ENCODE measurements at places on chromosomes 6 and 20.

DNA sequence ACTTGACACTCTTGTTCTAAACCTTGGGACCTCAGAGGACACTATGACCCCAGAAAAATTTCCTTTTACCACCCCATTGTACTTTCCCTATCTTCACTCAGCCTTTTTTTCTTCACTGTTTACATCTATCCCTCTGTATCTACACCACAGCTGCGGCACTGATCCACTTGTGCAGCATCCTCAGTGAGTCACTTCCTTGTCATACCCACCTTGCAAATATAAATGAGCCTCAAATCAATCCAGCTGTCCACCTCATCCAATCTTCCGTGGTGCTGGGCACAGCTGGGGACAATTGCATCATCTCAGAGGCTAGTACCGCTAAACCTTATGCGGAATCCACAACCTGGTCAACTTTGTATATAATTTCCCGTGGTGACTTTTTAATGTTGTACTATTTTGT is 710.5 kb downstream of the QKI start:
- no peak for DNase-seq

GRCh38 chr6:161543684-161544309 is 269.9 kb upstream of the AGPAT4 start:
- DNase-seq, result no peak

DNA sequence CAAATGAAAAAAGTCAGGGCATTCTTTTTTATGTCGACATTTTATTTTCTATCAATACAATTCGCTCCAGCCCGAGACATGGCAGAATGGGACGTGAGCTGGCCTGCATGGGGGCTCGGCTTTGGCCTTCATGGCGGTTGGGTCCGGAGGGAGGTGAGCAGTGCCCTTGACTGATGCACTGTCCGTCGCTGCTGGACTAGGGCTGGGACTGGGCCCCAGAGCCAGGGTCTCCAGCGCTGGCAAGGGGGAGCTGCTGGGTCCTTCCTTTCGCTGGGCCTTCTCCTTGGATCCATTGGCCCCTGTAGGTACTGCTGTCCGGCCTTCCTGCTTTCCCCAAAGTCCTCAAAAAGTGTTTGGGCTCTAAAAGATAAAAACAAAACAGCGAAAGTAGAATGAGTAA is 124.6 kb downstream of the EDN3 start:
- DNase-seq, result no peak

- DNase-seq, result no peak
Observed at GRCh38 chr6:56062836-56063235, 184.5 kb downstream of the COL21A1 start.

DNA sequence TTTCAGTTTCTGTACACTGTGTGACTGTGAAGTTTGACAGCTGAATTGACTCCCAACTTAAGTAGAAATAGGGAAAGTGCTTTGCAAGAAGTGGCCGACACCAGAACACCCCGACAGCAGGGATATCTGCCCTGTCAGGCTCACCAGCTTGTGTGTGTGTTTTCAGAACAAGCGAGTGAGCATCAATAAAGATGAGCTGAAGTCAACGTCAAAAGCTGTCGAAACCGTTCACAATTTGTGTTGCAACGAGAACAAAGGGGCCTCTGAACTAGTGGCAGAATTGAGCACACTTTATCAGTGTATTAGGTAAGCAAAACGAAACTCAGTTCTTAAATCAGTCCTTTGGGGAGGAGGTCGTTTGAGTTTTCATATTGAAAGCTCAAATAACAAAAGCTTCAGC is 10.7 kb downstream of the NELFCD start:
- no peak for DNase-seq

DNA sequence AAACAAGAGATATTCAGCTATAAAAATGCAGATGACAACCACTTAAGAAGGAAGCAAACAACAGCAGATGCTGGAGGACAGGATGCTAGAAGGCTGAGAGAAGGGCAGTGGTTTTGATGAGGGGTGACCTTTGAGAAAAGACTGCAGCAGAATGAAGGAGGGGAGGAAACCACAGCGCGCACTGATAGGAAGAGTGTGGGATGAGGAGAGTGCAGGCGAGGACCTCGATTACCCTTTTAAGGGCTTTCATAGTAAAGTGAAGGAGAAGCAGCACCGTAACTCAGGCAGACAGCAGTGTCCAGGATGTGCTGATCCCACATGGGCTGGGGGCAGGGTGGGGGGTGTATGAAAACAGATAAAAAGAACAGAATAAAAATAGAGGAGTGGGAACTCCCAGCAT is 19.2 kb downstream of the ZBTB2 start:
- DNase-seq, result no peak

GRCh38 chr20:52652271-52652670 is 319.9 kb upstream of the TSHZ2 start:
- no peak for DNase-seq

DNA sequence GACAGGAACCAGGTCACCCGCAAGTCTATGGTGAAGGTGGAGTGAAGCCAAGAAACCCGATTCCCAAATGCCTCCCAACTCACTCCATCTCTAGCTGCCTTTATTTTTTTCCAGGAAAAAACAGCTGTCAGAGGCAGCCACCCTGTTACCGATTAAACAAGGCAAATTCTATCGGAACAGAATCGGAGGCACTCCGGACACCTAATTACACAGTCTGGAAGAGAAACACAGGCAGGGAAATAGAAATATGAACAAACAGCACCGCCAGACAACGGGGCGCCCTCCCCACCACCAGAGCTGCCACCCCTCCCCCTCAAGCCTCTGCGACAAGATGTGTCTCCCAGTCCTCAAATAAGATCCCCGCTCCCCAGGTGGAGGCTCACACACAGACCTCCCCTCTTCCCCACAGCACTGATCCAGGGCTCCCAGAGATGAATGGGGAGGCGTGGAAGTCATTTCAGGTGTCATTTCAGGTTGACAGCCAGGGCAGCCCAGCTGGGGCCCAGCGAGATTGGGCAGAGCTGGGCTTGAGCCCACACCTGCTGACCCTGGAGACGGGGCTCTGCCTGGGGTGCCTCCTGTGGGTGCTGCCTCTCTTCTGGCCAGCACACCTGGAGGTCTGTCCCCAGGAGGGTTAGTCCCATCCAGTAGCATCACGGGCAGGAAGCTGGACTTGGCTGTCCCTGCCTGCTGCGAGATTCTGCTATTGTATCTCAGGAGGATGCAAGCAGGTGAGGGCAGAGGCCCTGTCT is 19.8 kb upstream of the VSTM2L start:
- no peak for DNase-seq

GRCh38 chr20:61599541-61599992 is 347.5 kb downstream of the CDH4 start:
- DNase-seq, result no peak

GRCh38 chr20:19778404-19778803 is 20.3 kb downstream of the RIN2 start:
- DNase-seq, result no peak

DNA sequence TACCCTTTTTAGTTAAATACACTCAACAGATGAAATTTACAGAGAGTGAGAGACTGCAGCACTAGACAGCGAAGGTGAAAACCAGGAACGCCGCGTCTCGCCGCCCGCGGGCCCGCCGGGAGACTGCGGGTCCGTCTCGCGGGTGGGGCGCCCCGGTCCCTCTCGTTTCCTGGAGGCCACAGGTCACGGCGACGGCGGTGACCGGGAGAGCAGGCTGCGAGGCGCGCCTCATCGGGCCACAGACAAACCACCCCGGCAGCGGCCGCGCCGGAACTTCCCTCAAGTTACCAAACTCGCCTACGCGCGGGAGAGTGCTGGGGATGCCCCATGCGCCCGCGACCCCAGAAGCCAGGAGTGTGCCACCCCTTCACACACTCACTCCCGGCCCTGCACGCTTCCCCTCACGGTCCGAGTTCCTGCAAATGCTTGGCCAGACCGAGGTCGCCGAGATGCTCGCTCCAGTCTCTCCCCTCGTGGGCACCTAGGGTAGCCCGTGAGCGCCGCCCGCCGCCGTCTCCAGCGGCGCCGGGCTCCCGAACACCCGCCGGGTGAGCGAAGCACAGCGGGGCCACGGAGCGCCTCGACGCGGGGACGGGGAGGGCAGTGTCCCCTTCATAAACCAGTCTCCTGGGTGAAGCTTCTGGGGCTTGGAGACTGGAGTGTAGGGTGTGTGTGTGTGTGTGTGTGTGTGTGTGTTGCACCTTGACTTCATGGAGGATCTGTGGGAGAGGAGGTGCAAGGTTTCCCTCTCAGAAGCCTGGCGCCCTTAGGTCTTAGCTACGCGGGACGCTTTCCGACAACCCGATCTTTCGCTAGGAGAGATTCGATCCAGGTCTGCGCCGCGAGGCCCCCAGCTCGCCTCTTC is 1.4 kb downstream of the BACH2 start:
- peak; percentile 31 for DNase-seq

- DNase-seq, result no peak
Observed at GRCh38 chr6:88840796-88841539, 122.5 kb downstream of the RNGTT start.

GRCh38 chr6:79436241-79436640 is 101.0 kb downstream of the LCA5 start:
- DNase-seq, result no peak

- no peak for DNase-seq
Observed at GRCh38 chr20:10077081-10077471, 42.3 kb downstream of the ANKEF1 start.

DNA sequence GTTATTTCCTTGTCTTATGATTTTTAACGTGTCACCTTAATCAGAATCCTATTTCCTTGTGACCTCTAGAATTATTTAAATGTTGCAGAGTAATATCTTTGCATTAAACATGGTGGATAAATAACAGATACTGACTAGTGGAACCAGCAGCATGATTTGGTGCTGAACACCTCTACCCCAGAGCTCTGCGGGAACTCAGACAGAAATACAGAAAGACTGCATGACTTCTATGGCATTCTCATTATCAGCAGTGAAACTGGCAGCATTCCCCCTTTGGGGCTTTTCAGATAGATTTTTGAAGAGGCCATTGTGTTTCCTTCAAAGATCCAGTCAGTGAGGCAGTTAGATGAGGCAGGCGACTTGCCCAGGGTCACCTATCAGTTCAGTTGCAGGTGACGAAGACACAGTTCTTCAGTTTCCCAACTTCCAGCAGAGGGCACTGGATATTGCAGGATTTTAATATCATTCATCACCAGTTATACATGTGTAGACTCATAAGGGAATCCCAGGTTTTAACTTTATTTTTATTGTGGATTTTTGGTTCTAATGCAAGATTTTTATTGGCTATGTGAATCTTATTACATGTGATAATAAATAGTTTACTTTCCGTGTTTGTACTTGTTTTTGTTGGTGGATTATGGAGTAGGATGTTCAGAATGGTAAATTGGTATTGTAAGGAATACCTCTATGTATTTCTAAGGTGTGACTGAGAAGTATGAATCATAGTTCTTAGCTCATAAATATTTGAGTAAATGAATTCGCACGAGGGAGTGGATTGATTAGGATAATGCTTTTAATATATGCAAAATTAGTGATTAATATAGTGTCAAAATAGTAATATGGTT is 81.3 kb downstream of the AFDN start:
- no peak for DNase-seq

DNA sequence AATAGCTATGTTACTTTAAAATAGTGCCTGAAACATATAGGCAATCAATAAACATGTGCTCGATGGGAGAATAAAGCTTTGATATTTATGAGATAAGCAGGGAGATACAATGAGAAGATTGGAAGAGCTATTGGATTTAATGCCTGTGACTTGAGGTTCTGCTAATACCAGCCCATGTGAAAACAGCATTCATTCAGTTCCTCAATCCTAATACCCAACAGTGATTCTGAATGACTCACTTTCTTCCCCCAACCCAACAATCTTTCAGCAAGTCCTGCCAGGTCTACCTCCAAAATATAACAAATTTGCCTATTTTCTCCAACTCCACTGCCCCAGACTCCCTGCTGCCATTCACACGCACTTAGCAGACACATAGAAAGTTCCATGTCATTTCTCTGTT is 26.6 kb upstream of the KLHL31 start:
- DNase-seq, result no peak

DNA sequence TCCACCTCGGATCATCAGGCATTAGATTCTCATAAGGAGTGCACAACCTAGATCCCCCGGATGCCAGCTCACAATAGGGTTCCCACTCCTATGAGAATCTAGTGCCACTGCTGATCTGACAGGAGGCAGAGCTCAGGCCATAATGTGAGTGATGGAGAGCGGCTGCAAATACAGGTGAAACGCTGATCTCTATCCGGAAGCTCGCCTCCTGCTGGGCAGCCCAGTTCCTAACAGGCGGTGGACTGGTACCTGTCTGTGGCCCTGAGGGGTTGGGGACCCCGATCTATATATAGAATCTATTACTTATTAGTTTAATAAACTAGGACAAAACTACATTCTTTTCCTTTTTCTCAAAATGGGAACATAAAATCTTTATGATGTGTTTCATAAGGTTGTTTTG is 741.9 kb downstream of the RFPL4B start:
- no peak for DNase-seq

GRCh38 chr20:49447946-49448809 is 34.3 kb downstream of the KCNB1 start:
- no peak for DNase-seq

DNA sequence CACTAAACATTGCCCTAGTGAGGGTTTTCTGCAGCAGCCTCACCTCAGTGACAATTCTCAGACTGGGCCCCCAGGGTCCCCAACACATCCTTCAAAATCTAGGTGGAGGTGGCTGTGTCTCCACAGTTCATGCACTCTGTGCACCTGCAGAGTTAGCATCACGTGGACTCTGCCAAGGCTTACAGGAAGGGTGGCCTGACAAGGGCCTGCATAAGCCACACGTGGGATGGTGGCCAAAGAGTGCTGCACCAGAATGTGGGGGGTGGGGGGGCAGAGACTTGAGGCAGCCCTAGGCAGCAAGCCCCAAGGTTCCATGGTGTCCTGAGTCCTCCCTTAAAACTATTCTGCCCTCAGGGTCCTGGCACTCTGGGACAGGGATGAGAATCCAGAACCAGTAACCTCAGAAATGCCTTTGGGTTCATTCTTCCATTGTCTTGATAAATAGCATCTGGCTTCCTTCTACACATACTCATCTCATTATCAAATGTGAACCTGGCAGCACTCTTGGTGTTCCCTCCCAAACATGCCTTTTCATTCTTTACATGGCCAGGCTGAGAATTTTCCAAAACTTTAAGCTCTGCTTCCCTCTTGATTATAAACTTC is 1.6 kb upstream of the SERPINB1 start:
- DNase-seq, result no peak

DNA sequence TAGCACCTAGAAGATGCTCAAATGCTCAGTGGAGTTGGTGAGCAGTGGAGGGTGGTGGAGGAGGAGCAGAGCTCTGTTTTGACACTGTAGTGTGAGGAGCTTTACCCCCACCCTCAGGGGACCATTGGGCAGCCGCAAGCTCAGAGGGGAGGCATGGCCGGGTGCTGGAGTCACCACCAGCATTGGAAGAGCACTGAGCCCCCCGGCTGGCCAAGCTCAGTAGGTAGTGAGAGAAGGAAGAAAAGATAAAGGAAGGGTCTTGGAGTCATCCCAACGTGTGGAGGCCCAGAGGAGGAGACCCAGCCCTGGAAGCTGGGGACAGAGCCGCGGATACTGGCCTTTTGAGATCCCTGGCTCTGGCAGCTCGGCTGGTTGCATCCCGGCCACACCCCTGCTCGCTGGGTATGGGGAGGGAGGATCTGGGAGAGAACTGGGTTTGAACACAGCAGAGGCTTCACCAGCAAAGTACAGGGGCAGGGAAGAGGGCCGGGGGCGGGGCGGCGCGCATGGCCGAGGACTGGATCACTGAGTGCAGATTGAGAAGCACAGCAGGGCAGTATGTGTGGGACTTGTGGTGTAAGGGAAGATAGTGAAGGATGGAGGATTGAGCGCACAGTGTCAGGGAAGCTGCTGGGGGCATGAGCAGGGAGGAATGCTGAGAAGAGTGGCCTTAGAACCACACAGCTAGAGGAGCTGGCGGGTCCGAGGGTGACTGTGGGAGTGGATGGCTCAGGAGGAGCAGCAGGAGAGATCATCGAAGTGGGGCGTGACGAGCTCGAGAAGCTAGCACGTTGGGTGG is 24.4 kb downstream of the SYNDIG1 start:
- DNase-seq, result no peak
